ENCODE measurements at places on chromosomes 7 and 10. TPM values are rescaled to one million over a fixed set of nuclear protein-coding genes. Genes with fewer than 3 reads are reported as not detected.

Gene OR9A2
- total RNA-seq, result not detected

Gene OGDHL
- not detected for total RNA-seq

Gene LIPN
- total RNA-seq, result not detected

Gene ATRNL1
- total RNA-seq, result not detected

Gene EVX1
- not detected for total RNA-seq

Gene PARG
- 38.8 TPM for total RNA-seq

- peak; percentile 80 for DNase-seq
Observed at GRCh38 chr10:71948496-71949067, 15.6 kb upstream of the CHST3 start.

DNA sequence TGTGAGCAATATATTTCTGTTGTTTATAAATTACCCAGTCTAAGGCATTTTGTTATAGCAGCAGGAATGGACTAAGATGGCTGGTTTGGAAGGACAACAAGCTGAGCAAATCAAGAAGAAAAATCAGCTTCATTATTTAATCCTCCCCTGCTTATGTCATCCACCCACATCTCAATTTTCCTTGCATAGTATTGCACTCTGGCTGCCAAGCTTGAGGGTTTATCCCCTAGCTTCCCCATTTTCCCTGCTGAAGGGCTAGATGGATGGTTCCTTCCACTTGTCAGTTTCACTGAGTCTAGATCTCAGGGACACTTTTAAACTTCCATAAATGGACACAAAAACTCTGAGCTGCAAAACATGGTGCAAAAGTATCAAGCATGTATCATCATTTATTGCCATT, 75.2 kb upstream of the LAMB4 start:
- no peak for DNase-seq

- DNase-seq, result no peak
Observed at GRCh38 chr10:118207470-118208007, 134.6 kb downstream of the FAM204A start.

- no peak for DNase-seq
Observed at GRCh38 chr10:73854310-73854709, 20.0 kb downstream of the CAMK2G start.

GRCh38 chr10:44834131-44834530, 77.0 kb upstream of the TMEM72 start:
- no peak for DNase-seq

- no peak for DNase-seq
Observed at GRCh38 chr10:50648089-50648934, 24.6 kb upstream of the SGMS1 start.
